ENCODE measurements at places on chromosomes 3 and 15. TPM values are rescaled to one million over a fixed set of nuclear protein-coding genes. Genes with fewer than 3 reads are reported as not detected.

Gene CKMT1A
- not detected for total RNA-seq

DNA sequence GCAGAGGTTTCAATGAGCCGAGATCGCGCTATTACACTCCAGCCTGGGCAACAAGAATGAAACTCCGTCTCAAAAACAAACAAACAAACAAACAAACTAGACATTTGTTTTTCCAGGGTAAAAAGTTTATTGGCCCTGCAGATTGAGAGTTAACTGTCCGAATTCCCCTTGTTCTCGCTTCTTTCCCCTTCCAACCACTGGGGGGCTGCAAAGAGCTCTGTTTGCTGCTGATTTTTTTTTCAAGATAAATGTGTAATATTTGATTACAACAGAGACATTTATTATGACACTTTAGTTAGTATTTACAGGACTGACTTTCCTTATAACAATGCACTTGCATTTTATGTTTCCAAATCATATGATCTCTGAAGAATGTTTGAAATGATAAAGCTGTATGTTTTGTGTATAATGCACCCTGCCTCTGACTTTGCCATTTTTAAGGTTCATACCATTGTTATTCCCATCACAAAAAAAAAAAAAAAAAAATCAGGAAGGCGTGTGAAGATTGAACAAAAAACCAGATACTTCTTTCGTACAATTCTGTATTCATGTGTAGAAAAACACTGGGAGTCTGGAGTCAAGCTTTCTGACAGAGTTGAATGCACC is 2.8 kb downstream of the CLSTN2 start:
- peak; percentile 64 for DNase-seq

GRCh38 chr3:33217866-33218445 is 654 bp downstream of the SUSD5 start:
- DNase-seq, result no peak

GRCh38 chr3:189458528-189458927 is 172.7 kb upstream of the TP63 start:
- no peak for DNase-seq

Gene FBXO40
- under 0.01 TPM for total RNA-seq

Measured in lung microvascular endothelial cell (primary cell).